ENCODE measurements at places on chromosomes 5 and 9.

DNA sequence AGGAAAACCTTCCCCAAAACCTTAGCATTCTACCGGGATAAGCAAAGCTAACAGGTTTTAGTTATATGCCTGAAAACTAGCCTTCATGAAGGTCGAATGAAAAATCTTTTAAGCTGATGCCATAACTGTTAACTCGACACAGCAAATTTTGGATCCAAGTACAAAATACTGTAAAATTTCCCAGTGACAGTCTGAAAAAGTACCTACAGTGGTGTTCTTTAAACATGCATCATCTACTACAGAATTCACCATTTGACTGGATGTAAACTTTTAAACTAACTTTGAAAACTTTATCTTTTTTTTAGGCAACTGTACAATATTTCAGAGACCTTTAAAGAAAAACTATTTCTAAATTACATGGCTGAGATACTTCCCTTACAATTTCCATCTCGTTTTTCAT, 791 bp downstream of the RAPGEF6 start:
- no peak for DNase-seq

- DNase-seq, result no peak
Measured at GRCh38 chr5:153601377-153601776, 110.9 kb downstream of the GRIA1 start.

DNA sequence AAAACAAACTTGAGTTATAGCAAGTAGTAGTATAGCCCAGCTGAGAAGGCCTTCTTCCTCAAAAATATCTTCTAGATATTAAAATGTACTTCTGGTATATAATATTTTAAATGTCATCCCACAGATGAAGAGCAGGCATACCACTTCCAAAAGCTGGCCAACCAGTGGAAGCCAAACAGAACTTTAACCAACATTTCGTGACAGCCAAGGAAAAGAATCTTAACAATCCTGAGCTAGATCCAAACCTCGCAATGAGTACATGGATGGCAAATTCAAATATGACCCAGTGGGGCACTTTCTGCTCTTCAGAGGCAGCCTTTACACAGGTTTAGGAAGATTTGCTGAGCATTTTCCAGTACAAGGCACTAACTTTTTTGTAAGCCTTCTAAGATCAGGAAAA, 91.8 kb upstream of the ACO1 start:
- DNase-seq, result no peak

DNA sequence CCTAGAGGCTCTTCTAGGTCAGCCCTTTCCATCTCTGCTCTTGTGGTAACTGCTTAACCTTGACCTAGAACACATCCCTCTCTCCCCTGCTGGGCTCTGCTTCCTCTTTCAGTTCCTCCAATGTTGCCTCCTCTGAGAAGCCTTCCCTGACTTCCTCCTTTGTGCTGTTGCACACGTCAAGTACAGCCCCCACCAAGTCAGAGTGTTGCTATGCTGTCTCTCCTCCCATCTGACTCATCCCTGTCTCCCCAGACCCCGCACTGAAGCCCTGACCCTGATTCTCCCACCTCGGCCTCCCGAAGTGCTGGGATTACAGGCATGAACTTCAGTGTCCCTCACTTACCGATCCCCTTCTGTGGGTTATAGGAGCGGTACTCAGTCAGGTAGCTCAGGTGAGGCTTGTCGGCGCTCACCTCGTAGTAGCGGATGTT, 10.4 kb upstream of the TRIM14 start:
- no peak for DNase-seq

DNA sequence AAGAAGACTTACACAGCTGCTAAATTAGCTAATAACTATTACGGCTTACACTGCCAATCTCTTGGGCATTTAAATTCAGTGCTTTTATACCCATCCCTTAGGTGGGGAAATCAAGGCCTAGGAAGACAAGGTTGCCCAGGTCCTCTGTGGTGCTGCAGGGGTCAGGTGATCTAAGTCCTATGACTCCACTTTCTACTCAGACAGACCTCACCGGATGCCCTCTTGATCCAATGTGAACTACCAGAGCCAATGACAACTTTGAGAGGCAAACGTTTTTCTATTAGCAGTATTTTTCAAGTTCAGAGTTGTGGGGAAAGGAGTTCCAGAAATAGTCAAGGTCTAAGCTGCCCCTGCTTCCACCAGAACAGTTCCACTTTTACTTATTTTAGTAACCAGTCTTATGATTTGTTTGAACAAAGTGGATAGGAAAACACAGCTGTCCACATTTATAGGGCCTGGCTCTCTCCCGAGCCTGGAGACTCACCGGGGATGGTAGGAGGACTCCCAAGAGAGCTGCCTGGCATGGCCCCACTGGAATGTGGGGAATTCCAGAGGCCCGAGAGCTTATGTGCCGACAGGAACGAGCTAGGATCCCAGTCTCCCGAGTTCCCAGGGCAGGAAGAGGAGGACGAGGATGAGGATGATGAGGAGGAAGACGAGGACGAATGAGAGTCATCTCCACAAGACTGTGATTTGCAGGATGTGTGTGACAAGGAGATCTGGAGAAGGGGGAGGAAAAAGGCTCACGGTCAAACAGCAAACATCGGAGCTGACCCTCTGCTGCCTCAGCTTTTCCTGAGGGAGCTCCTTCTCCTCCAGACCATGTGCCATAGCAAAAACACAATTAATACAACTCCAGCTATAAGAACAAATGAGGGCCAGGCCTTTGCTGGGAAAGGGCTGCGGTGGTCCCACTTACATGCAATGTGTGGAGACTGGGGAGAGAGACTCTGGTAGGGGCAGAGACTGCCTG, 16.7 kb downstream of the FAM193B start:
- peak; percentile 1 for DNase-seq

GRCh38 chr5:66867618-66868322, 271.6 kb downstream of the MAST4 start:
- DNase-seq, result no peak

GRCh38 chr5:151926188-151926587, 1.5 kb upstream of the GLRA1 start:
- no peak for DNase-seq

GRCh38 chr5:38563624-38564023, 7.2 kb upstream of the LIFR start:
- no peak for DNase-seq

DNA sequence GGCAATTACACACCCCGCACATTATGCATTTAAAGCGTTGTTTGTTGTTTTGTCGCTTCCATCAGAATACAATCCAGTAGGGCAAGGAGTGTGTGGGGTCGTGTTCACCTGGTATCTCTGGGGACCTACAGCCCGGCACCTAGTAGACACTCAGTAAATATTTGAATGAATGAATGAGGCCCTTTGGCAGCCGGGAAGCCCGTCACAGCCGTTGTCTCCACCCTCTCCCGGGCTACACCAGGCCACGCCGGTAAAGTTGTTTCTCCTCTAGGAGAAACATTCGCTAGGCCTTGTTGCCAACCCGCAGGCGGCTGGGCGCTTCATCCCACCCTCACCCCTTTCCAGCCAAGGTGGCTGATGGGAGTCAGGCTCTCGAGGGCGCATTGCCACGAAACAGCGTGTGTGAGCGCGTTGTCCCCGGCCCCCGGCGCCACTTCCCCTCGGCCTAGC, 876 bp upstream of the JAK2 start:
- no peak for DNase-seq

DNA sequence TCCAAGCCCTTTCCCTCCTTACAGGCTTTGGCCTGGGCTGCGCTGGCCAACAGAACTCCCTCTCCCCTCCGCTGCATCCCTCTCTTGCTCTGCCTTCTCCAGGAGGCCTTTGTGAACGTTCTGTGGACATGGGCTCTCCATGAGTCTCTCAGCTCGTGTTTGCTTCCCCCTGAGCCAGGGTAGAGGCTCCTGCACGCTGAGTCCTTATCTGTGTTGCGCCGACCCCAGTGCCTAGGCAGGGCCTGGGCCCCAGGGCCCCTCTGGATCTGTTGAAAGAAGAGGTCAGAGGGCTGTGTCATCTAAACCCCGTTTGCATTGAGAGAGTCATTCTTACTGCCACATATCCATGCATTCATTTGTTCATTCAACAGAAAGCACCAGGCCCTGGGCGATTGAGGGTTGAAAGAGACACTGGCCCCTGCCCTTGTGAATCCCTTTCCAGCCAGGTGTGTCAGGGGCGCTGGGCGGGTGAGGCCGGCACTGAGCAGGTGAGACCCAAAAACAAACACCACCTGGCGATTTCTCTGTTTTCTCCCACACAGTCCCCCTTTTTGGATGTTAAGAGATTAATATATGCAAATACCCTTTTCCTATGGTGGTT, 111.2 kb upstream of the IER5L start:
- DNase-seq, result no peak

DNA sequence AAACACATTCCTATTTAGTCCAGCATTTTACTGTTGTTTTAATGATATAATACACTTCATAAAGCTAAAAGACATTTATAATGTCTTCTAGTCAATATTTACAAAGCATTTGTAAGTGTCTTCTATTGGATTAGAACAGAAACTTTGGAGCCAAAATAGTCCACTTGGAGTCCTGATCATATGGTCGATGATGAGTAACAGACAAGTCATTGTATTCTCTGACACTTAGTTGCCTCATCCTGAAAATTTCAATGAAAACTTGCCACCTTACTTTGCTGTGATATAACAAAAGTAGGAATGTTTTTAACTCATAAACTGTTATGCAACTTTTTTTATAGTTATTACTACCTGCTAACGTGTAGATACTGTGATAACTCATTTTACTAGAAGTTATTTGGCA, 132.5 kb downstream of the GABRB2 start:
- no peak for DNase-seq

GRCh38 chr9:128768606-128769005, 3.1 kb downstream of the ZER1 start:
- DNase-seq, result no peak

- DNase-seq, result no peak
Measured at GRCh38 chr9:119074017-119074416, 295.2 kb downstream of the BRINP1 start.

DNA sequence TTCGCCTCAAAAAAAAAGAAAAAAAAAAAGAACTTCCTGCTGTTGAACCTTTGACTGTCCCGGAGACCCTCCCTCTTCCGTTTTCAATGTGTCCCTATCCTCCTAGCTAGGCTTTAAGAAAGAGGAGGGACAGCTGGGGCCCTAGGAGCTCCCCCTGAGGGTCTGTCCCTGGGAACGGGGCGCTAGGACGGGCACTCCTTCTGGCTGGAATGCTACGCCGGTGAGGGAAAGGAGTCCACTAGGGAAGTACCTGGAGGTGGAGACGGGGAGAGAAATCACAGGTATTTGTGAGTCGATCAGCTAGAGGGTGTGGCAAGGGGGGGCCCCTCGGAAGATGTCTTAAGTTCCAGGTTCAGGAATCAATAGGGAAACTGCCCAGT, 4.6 kb downstream of the SIT1 start:
- DNase-seq, result no peak

DNA sequence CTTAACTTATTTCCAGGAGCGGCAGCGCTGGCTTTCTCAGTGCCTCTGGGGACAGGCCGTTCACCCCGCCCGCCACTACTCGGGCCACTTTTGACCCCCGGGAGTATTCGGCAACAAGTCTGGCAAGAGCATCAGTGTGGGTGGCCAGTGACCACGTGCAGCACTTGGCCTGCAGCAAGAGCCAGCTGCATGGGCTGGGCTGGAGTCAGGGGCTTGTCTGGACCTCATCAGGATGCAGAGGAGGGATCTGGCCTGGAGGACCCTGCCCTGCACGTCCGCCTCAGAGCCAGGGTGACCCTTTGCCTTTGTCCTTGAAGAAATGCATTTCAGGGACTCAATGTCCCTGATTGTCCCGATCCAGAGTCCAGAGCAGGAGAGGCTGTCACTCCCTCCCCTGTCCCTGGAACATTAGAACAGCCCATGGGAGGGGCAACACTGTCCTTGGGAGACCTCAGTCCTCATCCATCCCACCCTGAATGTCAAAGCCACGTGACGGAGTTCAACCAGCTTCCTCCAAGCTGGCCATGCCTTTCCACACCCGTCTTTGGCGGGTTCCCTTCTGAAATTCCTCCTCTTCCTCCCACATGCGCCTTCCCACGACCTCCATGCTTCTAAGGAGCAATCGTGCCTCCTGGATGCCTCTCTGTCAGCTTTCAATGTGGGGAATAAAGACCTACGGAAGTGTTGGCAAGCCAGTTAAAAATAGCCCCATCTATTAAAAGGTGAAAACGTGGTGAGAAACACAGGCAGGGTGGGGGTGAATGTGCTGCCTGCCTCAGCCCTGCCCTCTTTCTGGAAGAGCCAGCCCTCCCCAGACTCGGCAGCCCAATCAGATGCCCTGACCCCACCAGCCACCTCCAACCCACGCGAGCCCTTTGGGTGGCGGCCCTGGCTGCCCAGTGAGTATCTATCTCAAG, 99.0 kb downstream of the OLFM1 start:
- DNase-seq, result no peak

GRCh38 chr5:71973563-71973962, 133.7 kb upstream of the MAP1B start:
- DNase-seq, result no peak

DNA sequence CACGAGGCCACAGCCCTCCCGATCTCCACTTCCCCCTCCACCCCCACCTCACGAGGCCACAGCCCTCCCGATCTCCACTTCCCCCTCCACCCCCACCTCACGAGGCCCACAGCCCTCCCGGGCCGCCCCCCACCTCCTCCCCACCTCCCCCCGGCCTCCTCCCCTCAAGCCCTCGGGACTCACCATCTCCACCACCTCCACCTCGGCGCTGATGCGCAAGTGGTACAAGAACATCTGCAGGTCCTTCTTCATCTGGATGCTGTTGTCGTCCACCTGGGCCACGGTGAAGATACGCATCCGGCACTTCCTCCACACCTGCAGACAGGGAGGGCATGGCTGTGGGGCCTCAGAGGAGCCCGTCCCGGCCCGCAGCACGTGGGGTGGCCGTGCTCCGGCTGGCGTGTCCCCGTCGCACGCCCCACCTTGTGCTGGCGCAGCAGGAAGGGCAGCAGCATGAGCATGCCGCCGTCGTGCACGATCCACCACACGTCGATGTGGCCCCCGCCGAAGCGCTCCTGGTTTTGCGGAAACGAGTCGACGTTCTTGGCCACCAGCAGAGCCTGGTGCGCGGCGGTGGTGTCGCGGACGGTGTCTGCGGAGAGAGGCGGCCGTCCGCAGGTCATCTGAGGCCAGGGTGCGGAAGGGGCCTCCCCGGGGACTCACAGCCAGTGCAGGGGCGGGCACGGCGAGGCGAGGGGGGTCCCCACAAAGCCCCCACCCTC, 48.0 kb downstream of the SLC12A7 start:
- DNase-seq, result no peak

DNA sequence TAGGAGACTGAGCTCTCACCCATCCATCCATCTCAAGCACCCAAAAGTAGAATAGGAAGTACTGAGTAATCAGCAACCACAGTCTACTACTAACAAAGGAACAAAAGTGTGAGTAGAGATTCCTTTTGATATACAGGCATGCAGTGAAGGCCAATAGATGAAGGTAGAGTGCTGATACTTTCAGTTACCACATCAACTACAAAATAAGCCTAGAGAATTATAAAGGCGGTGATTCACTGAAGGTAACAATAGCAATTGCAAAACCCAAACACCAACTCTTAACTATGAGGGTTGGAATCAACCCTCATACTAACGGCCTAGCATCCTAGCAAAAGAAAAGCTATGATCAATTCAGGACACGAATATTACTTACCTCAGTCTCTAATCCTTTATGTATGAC, 992.6 kb downstream of the DNAH5 start:
- DNase-seq, result no peak

- no peak for DNase-seq
Measured at GRCh38 chr9:7169717-7170389, 412.1 kb downstream of the KDM4C start.

GRCh38 chr9:130128733-130129431, 43.3 kb upstream of the NCS1 start:
- DNase-seq, result no peak

Measured in SHP77 treated with DMSO at 0.1 percent for 48 hours (cell line).